ENCODE measurements at places on chromosomes 2 and 18.

- DNase-seq = no peak
- peaks cover 2% of the 10 kb centered on the region for H3K36me3 ChIP-seq
- H3K4me3 ChIP-seq = no peak overlapping the region
These were observed 105.2 kb upstream of the TFCP2L1 start for GRCh38 chr2:121390082-121390692.

- H3K4me3 ChIP-seq = no peak overlapping the region
- H3K36me3 ChIP-seq = no peaks in the 10 kb centered on the region
- DNase-seq = no peak
- no peaks in the 10 kb centered on the region for H3K27me3 ChIP-seq
These were observed 4.7 kb upstream of the ITSN2 start for GRCh38 chr2:24365051-24365450.

GRCh38 chr2:111053825-111054515, 66.7 kb upstream of the BCL2L11 start:
- no peaks in the 10 kb centered on the region for H3K36me3 ChIP-seq
- H3K27me3 ChIP-seq = no peaks in the 10 kb centered on the region
- DNase-seq = no peak

DNA sequence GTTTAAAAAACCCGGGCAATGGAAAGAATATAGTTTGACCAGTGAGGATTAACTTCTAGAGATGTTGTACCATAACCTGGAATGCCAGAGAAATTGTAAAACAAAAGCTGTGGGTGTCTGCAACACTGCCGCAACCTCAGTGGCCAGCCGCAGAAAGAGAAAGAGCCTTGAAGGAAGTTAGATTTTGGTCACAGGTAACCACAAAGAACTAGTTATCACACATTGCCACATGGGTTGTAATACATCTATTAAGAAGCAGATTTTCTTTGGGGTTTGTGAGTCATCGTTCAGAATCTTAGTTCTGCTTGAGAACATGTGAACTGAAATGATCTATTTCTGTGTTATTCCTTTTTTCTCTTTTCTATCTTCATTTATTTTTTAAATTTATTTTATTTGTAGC, 222.9 kb upstream of the AGAP1 start:
- no peak overlapping the region for H3K4me3 ChIP-seq
- H3K27me3 ChIP-seq = no peaks in the 10 kb centered on the region
- H3K27ac ChIP-seq = no peak overlapping the region
- H3K36me3 ChIP-seq = no peaks in the 10 kb centered on the region
- no peak for DNase-seq
- no peaks in the 10 kb centered on the region for H3K4me1 ChIP-seq

DNA sequence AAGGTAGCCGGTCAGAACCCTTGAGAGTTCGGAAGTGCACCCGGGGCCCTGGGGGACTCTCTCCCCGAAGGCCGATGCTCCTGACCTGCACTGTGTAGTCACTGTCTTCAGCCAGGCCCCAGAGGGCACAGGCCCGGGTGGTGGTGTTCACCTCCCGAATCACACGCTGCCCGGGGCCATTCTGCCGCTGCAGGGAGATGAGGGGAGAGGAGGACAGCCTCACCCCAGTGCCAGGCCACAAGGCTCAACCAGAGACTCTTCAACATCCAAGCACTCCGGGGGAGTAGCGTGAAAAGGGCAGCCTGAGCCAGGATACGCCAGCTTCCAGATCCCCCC, 1.1 kb downstream of the FNDC4 start:
- H3K36me3 ChIP-seq = no peaks in the 10 kb centered on the region
- peaks cover 4% of the 10 kb centered on the region for H3K27me3 ChIP-seq
- no peaks in the 10 kb centered on the region for H3K4me1 ChIP-seq

GRCh38 chr2:156452971-156453370, 16.8 kb downstream of the GPD2 start:
- H3K4me1 ChIP-seq = no peaks in the 10 kb centered on the region
- no peaks in the 10 kb centered on the region for H3K36me3 ChIP-seq

All from mesendoderm (in vitro differentiated cells).